ENCODE measurements at places on chromosomes 2 and 18. TPM values are rescaled to one million over a fixed set of nuclear protein-coding genes. Genes with fewer than 3 reads are reported as not detected.
A peak's percentile ranks its signal among the peaks of the same experiment; 100 is the strongest.

Gene CFAP221
- 7.1 TPM for total RNA-seq

- no peak overlapping the region for H3K27ac ChIP-seq
- peaks cover 7% of the 10 kb centered on the region for H3K36me3 ChIP-seq
- no peak for DNase-seq
These were observed 22.2 kb downstream of the ZSCAN30 start for GRCh38 chr18:35267809-35268208.

Gene CPO
- total RNA-seq = 0.95 TPM

Gene REG3G
- total RNA-seq = not detected

Gene RDH14
- total RNA-seq = 23.0 TPM

GRCh38 chr2:27264253-27264752 is 1.5 kb upstream of the SLC30A3 start:
- no peaks in the 10 kb centered on the region for H3K36me3 ChIP-seq
- peaks cover 80% of the 10 kb centered on the region for H3K27me3 ChIP-seq
- H3K27ac ChIP-seq = no peak overlapping the region
- no peaks in the 10 kb centered on the region for H3K4me1 ChIP-seq
- DNase-seq = peak; percentile 87

- H3K4me1 ChIP-seq = no peaks in the 10 kb centered on the region
- no peaks in the 10 kb centered on the region for H3K36me3 ChIP-seq
- no peak overlapping the region for H3K4me3 ChIP-seq
- no peak for DNase-seq
These were observed 54.7 kb downstream of the SCN9A start for GRCh38 chr2:166321076-166321475.

DNA sequence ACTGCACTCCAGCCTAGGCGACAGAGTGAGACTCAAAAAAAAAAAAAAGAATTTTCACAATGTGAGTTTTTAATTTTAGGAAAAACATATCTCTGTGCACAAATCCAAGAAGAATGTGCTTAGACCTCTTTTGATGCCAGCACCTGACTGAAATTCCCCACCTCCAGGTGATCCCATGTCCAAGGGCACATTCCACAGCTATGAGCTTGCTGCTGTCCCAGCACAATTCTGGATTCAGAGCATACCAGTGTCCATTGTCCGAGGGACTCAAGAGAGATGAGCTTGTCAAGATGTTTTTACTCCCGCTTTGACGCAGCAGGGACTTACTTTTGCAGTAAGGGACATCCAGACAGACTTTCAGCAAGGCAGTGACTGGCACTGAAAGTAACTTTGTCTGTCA is 489.1 kb upstream of the ACVR2A start:
- H3K4me1 ChIP-seq = no peaks in the 10 kb centered on the region
- H3K36me3 ChIP-seq = no peaks in the 10 kb centered on the region
- no peaks in the 10 kb centered on the region for H3K27me3 ChIP-seq

GRCh38 chr2:120995152-120995551 is 259.5 kb downstream of the GLI2 start:
- H3K36me3 ChIP-seq = no peaks in the 10 kb centered on the region
- H3K4me3 ChIP-seq = no peak overlapping the region
- H3K27me3 ChIP-seq = peaks cover 17% of the 10 kb centered on the region

DNA sequence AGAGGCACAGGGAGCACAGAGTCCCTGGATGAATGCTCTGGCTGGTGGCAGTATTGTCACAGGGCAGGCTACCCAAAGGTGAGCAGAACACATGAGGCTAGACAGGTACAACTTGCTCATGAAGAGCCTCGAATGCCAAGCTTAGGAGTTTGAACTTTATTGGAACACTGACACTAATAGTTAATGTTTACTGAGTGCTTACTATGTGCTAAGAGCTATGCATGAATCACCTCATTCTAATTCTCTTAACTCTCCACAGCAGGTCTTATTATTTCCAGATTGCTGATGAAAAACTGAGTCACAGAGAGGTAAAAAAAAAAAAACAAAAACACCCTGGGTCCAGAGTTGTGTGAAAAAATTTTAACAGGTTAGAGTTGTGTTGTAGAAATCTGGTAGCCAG is 6.1 kb upstream of the EMX1 start:
- H3K27ac ChIP-seq = no peak overlapping the region
- no peak overlapping the region for H3K4me3 ChIP-seq
- peak; percentile 20 for DNase-seq
- H3K36me3 ChIP-seq = no peaks in the 10 kb centered on the region

Gene MYO3B
- total RNA-seq = 5.2 TPM

DNA sequence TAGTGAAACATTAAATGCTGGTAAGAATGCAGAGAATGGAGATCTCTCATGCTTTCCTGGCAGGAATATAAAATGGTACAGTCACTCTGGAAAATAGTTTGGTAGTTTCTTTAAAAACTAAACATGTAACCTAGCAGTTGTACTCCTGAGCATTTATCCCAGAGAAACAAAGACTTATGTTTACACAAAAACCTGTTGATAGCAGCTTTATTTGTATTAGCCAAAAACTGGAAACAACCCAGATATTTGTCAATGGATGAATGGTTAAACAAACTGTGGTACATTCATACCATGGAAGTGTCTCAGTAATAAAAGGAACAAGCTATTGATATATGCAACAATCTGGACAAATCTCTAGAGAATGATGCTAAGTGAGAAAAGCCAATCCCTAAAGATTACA is 81.7 kb upstream of the CTAGE1 start:
- no peaks in the 10 kb centered on the region for H3K36me3 ChIP-seq
- DNase-seq = no peak
- no peak overlapping the region for H3K27ac ChIP-seq
- H3K4me3 ChIP-seq = no peak overlapping the region
- no peaks in the 10 kb centered on the region for H3K4me1 ChIP-seq

DNA sequence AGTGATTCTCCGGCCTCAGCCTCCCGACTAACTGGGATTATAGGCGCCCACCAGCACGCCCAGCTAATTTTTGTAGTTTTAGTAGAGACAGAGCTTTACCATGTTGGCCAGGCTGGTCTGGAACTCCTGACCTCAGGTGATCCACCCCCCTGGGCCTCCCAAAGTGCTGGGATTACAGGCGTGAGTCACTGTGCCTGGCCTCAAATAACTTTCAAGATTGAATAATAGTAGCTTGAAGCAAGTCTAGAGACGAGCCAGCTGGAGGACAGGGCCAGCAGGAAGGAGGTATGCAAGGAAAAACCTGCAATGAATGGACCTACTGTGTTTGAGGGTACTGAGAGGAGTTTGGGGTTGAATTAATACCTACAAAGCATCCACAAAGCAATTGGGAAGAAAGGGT is 87.5 kb downstream of the MSH2 start:
- peaks cover 28% of the 10 kb centered on the region for H3K36me3 ChIP-seq
- no peak overlapping the region for H3K4me3 ChIP-seq
- no peaks in the 10 kb centered on the region for H3K27me3 ChIP-seq
- H3K27ac ChIP-seq = no peak overlapping the region
- DNase-seq = no peak
- no peaks in the 10 kb centered on the region for H3K4me1 ChIP-seq

GRCh38 chr18:12085136-12085535 is 8.5 kb upstream of the ANKRD62 start:
- H3K27ac ChIP-seq = no peak overlapping the region
- H3K36me3 ChIP-seq = no peaks in the 10 kb centered on the region
- DNase-seq = peak; percentile 54
- H3K27me3 ChIP-seq = no peaks in the 10 kb centered on the region
- H3K4me1 ChIP-seq = no peaks in the 10 kb centered on the region

Gene KCNG2
- total RNA-seq = not detected

GRCh38 chr2:219352448-219353023 is 20.0 kb upstream of the RESP18 start:
- peak; percentile 92 for DNase-seq
- H3K4me1 ChIP-seq = no peaks in the 10 kb centered on the region
- peaks cover 56% of the 10 kb centered on the region for H3K27me3 ChIP-seq
- no peaks in the 10 kb centered on the region for H3K36me3 ChIP-seq
- no peak overlapping the region for H3K4me3 ChIP-seq

GRCh38 chr2:226995625-226996041 is 159.8 kb downstream of the RHBDD1 start:
- H3K27ac ChIP-seq = no peak overlapping the region
- no peaks in the 10 kb centered on the region for H3K27me3 ChIP-seq
- no peak overlapping the region for H3K4me3 ChIP-seq
- no peaks in the 10 kb centered on the region for H3K36me3 ChIP-seq
- DNase-seq = no peak
- H3K4me1 ChIP-seq = no peaks in the 10 kb centered on the region

GRCh38 chr2:100978582-100979191 is 23.4 kb upstream of the RPL31 start:
- H3K4me1 ChIP-seq = no peaks in the 10 kb centered on the region
- H3K4me3 ChIP-seq = no peak overlapping the region
- no peak for DNase-seq
- no peaks in the 10 kb centered on the region for H3K27me3 ChIP-seq
- H3K27ac ChIP-seq = no peak overlapping the region

Gene TMEM198
- 2.4 TPM for total RNA-seq

Gene ITM2C
- total RNA-seq = 293 TPM

- peak overlapping the region; percentile 47 for H3K27ac ChIP-seq
- DNase-seq = no peak
- H3K4me1 ChIP-seq = no peaks in the 10 kb centered on the region
- peaks cover under 1% of the 10 kb centered on the region for H3K27me3 ChIP-seq
- H3K4me3 ChIP-seq = no peak overlapping the region
- H3K36me3 ChIP-seq = no peaks in the 10 kb centered on the region
These were observed 99.3 kb downstream of the MAP2 start for GRCh38 chr2:209523041-209523740.

GRCh38 chr2:146950361-146950760 is 894.5 kb upstream of the ACVR2A start:
- H3K4me3 ChIP-seq = no peak overlapping the region
- no peaks in the 10 kb centered on the region for H3K27me3 ChIP-seq
- DNase-seq = no peak
- H3K4me1 ChIP-seq = no peaks in the 10 kb centered on the region
- H3K36me3 ChIP-seq = no peaks in the 10 kb centered on the region

DNA sequence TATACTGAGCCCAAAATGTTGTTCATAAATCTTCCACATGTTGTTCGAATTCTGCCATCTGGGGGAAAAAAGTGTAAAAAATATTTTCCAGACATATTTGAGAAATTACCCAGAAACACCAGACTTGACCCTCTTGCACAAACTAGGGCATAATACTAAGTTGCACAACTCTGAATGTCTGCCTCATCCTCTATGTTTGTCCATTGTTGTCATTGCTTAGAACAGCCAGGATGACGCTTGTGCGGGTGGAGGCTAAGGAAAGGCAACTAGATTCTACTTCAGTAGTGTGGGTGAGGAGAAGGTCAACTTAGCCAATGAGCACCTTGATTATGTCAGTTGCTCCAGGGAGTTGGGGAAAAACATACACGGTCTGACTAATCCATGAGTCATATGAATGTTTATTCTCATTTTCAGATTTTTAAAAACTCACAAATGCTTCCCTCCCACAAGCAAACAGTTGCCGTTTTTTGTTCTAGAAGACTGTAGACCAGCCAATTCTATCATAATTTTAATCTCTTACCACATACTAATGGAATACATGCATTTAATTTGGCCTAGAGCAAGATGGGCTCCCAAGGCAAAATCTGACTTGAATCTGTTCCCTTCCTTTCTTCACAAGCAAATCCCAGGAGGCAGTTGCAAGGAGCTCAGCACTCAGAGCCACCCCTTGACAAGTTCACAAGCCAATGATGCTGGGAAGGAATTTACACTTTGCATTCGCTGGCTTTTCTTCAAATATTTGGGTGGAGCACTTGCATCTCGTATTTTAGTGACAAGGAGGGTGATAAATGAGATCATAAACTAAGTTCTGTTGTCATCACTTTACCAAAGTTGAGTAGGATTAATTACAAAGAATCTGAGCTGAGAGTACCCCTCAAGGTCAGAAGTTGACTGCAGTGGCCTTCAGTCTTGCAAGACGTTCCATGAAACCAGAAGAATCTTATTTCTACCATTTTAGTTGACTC is 163.2 kb upstream of the TWIST2 start:
- no peaks in the 10 kb centered on the region for H3K4me1 ChIP-seq
- no peak overlapping the region for H3K4me3 ChIP-seq
- H3K36me3 ChIP-seq = no peaks in the 10 kb centered on the region
- H3K27ac ChIP-seq = no peak overlapping the region
- no peak for DNase-seq

- H3K36me3 ChIP-seq = no peaks in the 10 kb centered on the region
- no peaks in the 10 kb centered on the region for H3K27me3 ChIP-seq
These were observed 27.3 kb downstream of the SPRED2 start for GRCh38 chr2:65404988-65405697.

Gene ALMS1
- total RNA-seq = 36.9 TPM

Gene AKAIN1
- not detected for total RNA-seq

DNA sequence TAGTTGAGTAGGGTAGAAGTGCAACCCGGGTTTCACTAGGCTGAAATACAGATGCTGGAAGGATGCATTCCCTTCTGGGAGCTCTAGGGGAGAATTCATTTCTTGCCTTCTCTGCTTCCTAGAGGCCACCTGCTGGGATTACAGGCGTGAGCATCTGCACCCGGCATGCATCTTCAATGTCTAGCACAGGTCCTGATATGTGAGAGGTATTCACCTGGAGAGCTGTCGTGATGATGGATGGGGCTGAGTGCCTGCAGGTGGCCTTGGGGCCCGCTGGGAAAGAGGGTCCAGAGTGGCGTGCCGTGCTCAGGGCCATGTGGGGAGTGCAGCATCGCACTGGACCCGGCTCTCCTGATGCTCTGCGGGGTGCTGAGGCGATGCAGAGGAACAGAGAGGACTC is 6.6 kb upstream of the NTSR2 start:
- H3K36me3 ChIP-seq = no peaks in the 10 kb centered on the region
- DNase-seq = peak; percentile 51

DNA sequence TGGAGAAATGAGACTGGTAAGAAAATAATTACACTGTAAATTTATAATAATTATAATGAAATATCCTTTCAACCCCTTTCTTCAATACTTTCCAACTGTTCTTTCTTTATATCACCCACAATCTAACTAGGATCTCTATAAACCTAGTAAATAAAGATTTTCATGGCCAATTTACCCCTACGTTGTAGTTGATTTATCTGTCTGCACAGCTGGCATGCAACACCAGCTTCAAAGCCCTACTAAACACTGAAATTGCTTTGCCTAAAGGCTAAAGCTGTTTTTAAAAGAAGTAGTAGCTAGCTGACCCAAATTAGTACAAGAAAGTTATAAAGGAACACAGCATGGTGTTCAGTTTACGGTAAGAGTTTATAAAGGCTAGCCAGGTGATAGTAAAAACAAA is 140.1 kb downstream of the NOL4 start:
- H3K36me3 ChIP-seq = no peaks in the 10 kb centered on the region
- H3K27ac ChIP-seq = no peak overlapping the region
- DNase-seq = no peak
- no peaks in the 10 kb centered on the region for H3K27me3 ChIP-seq

- peaks cover 4% of the 10 kb centered on the region for H3K36me3 ChIP-seq
- no peak overlapping the region for H3K27ac ChIP-seq
- no peaks in the 10 kb centered on the region for H3K27me3 ChIP-seq
- H3K4me3 ChIP-seq = no peak overlapping the region
- peaks cover 25% of the 10 kb centered on the region for H3K4me1 ChIP-seq
These were observed 17.9 kb downstream of the SDC1 start for GRCh38 chr2:20207051-20207450.

Measured in endodermal cell (in vitro differentiated cells).